ENCODE measurements at places on chromosomes 3 and 15. TPM values are rescaled to one million over a fixed set of nuclear protein-coding genes. Genes with fewer than 3 reads are reported as not detected.

- H3K4me3 ChIP-seq: no peak overlapping the region
- H3K36me3 ChIP-seq: no peaks in the 10 kb centered on the region
- no peak for DNase-seq
- no peaks in the 10 kb centered on the region for H3K27me3 ChIP-seq
These were observed 99.8 kb upstream of the ROPN1 start for GRCh38 chr3:124091716-124092115.

DNA sequence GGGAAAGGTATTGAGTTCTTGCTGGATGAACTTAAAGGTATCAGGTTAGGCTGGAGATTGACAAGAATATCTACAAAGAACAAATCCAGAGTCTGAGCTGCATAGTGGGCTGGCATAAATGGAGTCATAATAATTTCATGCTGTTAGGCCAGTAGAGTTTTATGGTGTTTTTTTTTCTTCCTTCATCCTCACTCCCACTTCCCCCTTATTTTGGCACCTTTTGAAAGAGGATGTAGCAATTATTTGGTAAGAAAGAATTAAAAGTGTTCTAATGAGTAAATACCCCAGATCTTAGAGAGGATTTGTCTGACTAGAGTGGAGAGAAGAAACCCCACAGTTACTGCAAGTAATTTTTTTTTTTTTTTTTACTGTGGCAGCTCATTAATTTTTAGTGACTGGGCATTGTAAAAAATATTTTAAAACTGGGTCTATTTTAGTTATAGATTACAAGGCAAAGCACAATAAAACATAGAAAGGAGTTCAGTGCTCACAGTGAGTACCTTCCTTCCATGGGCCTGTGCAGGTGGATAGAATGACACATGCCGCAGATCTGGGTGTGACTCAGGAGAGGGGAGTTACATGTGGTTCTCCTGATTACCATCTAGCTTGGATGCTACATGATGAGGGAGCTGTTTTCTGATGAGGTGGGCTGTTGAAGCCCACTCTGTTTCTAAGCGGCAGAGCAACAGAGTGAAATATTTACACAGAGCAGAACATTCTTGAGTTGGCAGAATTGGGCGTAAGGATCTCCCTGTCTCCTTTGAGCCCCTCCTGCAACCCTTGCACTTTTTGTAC lies 5.3 kb downstream of the EDEM1 start:
- no peak overlapping the region for H3K4me3 ChIP-seq
- H3K27ac ChIP-seq: peak overlapping the region; percentile 10
- H3K36me3 ChIP-seq: no peaks in the 10 kb centered on the region
- no peak for DNase-seq
- H3K4me1 ChIP-seq: peaks cover 18% of the 10 kb centered on the region
- no peaks in the 10 kb centered on the region for H3K27me3 ChIP-seq

GRCh38 chr15:92161039-92161670 lies 232.5 kb upstream of the ST8SIA2 start:
- no peaks in the 10 kb centered on the region for H3K27me3 ChIP-seq
- H3K36me3 ChIP-seq: no peaks in the 10 kb centered on the region
- no peak overlapping the region for H3K27ac ChIP-seq
- H3K4me3 ChIP-seq: no peak overlapping the region

GRCh38 chr3:50637011-50637410 lies 20.1 kb downstream of the MAPKAPK3 start:
- no peak for DNase-seq
- H3K4me1 ChIP-seq: peaks cover 16% of the 10 kb centered on the region
- no peaks in the 10 kb centered on the region for H3K27me3 ChIP-seq

GRCh38 chr3:127545216-127545615 lies 45.3 kb downstream of the TPRA1 start:
- no peaks in the 10 kb centered on the region for H3K27me3 ChIP-seq
- no peak for DNase-seq
- H3K36me3 ChIP-seq: no peaks in the 10 kb centered on the region
- no peak overlapping the region for H3K27ac ChIP-seq
- H3K4me1 ChIP-seq: no peaks in the 10 kb centered on the region

DNA sequence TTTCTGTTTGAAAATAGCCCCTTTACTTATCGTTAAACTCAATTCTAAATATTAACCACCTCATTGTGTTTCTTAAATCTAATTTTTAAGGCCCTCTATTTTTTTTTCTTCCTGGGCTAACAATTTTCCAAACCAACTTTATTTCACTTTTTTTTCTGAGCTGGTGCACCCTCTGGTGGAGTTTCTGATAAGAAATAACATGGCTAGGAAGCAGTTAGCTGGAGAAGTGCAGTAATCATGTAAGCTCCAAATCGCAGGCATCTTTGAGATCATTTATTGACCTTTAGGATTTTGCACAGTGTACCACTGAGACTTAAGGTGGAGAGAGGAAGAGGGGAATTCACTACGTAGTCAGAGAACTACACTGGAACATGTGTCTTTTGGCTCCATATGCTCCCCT lies 6.4 kb downstream of the TMEM207 start:
- no peak overlapping the region for H3K27ac ChIP-seq
- no peaks in the 10 kb centered on the region for H3K27me3 ChIP-seq
- no peak for DNase-seq
- no peak overlapping the region for H3K4me3 ChIP-seq
- H3K4me1 ChIP-seq: no peaks in the 10 kb centered on the region
- no peaks in the 10 kb centered on the region for H3K36me3 ChIP-seq

DNA sequence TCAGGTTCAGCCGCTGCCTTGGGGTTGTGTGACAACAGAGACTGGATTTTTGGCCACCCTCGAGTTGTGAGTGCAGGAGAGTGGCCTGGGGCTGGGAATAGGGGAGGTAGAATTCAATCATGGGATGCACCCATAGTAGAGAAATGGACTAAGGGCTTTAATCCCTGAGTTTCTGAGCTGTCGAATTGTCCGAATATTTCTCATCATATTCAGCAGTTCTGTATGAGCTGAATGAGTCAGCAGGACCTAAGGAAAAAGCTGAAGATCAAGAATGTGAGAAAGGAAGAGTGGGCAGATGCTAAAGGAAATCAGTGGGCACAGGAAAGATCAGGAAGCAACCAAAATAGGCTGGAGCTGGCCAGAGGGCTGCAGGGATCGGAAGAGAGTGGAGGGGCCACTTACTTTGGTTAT lies 44.4 kb upstream of the SACM1L start:
- H3K4me1 ChIP-seq: peaks cover 51% of the 10 kb centered on the region
- peak overlapping the region; percentile 40 for H3K27ac ChIP-seq
- H3K36me3 ChIP-seq: no peaks in the 10 kb centered on the region
- no peak overlapping the region for H3K4me3 ChIP-seq
- no peaks in the 10 kb centered on the region for H3K27me3 ChIP-seq

DNA sequence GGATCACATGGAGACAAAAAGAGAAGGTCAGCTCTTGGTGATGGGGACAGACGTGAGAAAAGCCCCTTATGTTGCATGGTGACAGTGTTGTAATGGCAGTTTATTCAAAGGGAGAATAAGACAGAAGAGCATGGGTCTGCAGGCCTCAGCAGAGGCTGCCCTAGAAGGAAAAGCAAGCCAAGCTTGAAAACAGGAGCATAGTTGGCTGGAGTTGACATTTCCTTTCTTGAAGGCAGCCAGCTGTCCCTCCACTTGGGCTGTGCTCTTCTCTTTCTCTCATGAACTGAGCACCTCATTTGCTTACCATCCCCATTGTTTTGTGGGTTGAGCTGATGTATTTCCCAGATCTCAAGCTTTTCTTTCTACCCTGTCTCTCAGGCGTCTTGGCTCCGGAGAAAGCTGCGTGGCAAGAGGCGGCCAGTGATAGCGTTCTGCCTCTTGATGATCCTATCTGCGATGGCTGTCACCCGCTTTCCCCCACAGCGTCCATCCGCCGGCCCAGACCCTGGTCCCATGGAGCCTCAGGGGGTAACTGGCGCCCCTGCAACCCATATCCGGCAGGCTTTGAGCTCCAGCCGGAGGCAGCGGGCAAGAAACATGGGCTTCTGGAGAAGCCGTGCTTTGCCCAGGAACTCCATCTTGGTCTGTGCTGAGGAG lies 52.9 kb downstream of the GASK1A start:
- H3K4me3 ChIP-seq: no peak overlapping the region
- H3K27ac ChIP-seq: no peak overlapping the region
- no peak for DNase-seq
- no peaks in the 10 kb centered on the region for H3K36me3 ChIP-seq

GRCh38 chr3:195188426-195188927 lies 82.5 kb downstream of the XXYLT1 start:
- H3K4me1 ChIP-seq: peaks cover 11% of the 10 kb centered on the region
- peak overlapping the region; percentile 46 for H3K27ac ChIP-seq
- no peak for DNase-seq
- H3K36me3 ChIP-seq: no peaks in the 10 kb centered on the region
- H3K4me3 ChIP-seq: no peak overlapping the region

DNA sequence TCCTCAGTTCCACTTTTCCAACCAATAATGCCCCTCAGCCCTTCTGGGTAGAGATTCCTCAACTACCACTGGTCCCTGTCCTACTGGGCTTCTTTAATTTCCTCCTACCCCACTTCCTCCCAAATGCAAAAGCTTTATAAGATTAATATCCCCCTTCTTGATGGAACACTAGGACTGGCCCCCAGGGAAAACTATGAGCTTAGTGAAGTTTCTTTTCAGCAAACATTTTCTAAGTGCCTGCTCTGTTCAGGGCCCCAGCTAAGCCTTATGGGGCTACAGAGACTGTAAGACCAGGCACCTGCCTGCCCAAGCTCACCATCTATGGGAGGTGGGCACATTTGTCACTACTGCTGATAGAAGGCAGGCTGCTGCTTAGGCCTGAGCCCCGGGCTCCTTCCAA lies 79.4 kb downstream of the RPLP1 start:
- H3K27ac ChIP-seq: no peak overlapping the region
- no peaks in the 10 kb centered on the region for H3K27me3 ChIP-seq
- no peak for DNase-seq
- no peaks in the 10 kb centered on the region for H3K36me3 ChIP-seq

- H3K4me3 ChIP-seq: no peak overlapping the region
- H3K27me3 ChIP-seq: peaks cover 15% of the 10 kb centered on the region
- no peak for DNase-seq
- H3K36me3 ChIP-seq: no peaks in the 10 kb centered on the region
These were observed 2.9 kb upstream of the TFG start for GRCh38 chr3:100706365-100706764.

GRCh38 chr3:151146071-151146730 lies 56.8 kb downstream of the GPR171 start:
- H3K27me3 ChIP-seq: no peaks in the 10 kb centered on the region
- DNase-seq: peak; percentile 75
- no peaks in the 10 kb centered on the region for H3K36me3 ChIP-seq
- no peak overlapping the region for H3K27ac ChIP-seq
- H3K4me3 ChIP-seq: no peak overlapping the region

- no peaks in the 10 kb centered on the region for H3K27me3 ChIP-seq
- no peaks in the 10 kb centered on the region for H3K36me3 ChIP-seq
- H3K4me3 ChIP-seq: no peak overlapping the region
- no peak for DNase-seq
- H3K27ac ChIP-seq: no peak overlapping the region
These were observed 93.1 kb downstream of the SUCLG2 start for GRCh38 chr3:67561266-67561665.

GRCh38 chr3:27544372-27544865 lies 60.2 kb upstream of the SLC4A7 start:
- no peak overlapping the region for H3K27ac ChIP-seq
- DNase-seq: no peak
- H3K36me3 ChIP-seq: no peaks in the 10 kb centered on the region
- H3K4me1 ChIP-seq: no peaks in the 10 kb centered on the region
- H3K27me3 ChIP-seq: no peaks in the 10 kb centered on the region

DNA sequence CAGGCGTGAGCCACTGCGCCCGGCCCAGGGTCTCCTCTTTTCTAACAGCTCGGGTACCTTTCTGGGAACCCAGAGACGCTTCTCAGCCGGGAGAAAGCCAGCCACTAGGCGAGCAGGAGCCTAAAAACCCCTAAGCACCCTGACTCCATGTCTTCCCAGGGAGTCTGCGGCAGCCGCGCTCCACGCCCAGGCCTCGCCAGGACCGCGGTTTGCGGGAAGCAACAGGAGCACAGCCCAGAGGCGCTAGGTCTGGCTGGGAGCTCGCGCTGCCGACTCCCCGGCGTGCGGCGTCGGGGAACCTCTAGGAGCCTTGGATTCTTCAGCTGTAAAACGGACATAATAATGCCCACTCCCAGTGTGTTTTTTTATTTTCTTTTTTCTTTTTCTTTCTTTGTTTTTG lies 1.0 kb upstream of the LAMP3 start:
- H3K36me3 ChIP-seq: no peaks in the 10 kb centered on the region
- H3K4me1 ChIP-seq: no peaks in the 10 kb centered on the region
- H3K27ac ChIP-seq: no peak overlapping the region
- H3K27me3 ChIP-seq: peaks cover 28% of the 10 kb centered on the region
- DNase-seq: no peak
- no peak overlapping the region for H3K4me3 ChIP-seq

- no peaks in the 10 kb centered on the region for H3K27me3 ChIP-seq
- no peak overlapping the region for H3K4me3 ChIP-seq
- peak; percentile 92 for DNase-seq
- H3K27ac ChIP-seq: peak overlapping the region; percentile 88
- no peaks in the 10 kb centered on the region for H3K36me3 ChIP-seq
- H3K4me1 ChIP-seq: peaks cover 28% of the 10 kb centered on the region
These were observed 37.2 kb downstream of the IL20RB start for GRCh38 chr3:136994772-136995516.

GRCh38 chr3:20975188-20975651 lies 775.8 kb downstream of the ZNF385D start:
- DNase-seq: no peak
- no peak overlapping the region for H3K4me3 ChIP-seq
- no peaks in the 10 kb centered on the region for H3K36me3 ChIP-seq
- H3K27me3 ChIP-seq: no peaks in the 10 kb centered on the region
- H3K4me1 ChIP-seq: no peaks in the 10 kb centered on the region

- no peak for DNase-seq
- H3K4me3 ChIP-seq: no peak overlapping the region
- H3K27ac ChIP-seq: no peak overlapping the region
- H3K27me3 ChIP-seq: no peaks in the 10 kb centered on the region
- H3K4me1 ChIP-seq: no peaks in the 10 kb centered on the region
- H3K36me3 ChIP-seq: no peaks in the 10 kb centered on the region
These were observed 226.5 kb upstream of the PLSCR5 start for GRCh38 chr3:146831659-146832058.

The FGF7 gene
- 17.6 TPM for total RNA-seq

The ADCY5 gene
- 42.0 TPM for total RNA-seq

The GOLGA6L24 gene
- not detected for total RNA-seq

The PDZRN3 gene
- 191 TPM for total RNA-seq

The SUCLG2 gene
- 269 TPM for total RNA-seq

The CERS3 gene
- total RNA-seq: not detected

The SI gene
- 24.8 TPM for total RNA-seq

The CPNE4 gene
- not detected for total RNA-seq

The RSL24D1 gene
- 65.3 TPM for total RNA-seq

The MYH15 gene
- total RNA-seq: 0.16 TPM

The EPHA6 gene
- 3.8 TPM for total RNA-seq

The CYP1A1 gene
- total RNA-seq: 0.55 TPM

The CNTN6 gene
- not detected for total RNA-seq

The ROPN1 gene
- total RNA-seq: 1.9 TPM

Measured in transverse colon (tissue), 4 donors.